ENCODE measurements at places on chromosomes 4 and X.
A peak's percentile ranks its signal among the peaks of the same experiment; 100 is the strongest.

DNA sequence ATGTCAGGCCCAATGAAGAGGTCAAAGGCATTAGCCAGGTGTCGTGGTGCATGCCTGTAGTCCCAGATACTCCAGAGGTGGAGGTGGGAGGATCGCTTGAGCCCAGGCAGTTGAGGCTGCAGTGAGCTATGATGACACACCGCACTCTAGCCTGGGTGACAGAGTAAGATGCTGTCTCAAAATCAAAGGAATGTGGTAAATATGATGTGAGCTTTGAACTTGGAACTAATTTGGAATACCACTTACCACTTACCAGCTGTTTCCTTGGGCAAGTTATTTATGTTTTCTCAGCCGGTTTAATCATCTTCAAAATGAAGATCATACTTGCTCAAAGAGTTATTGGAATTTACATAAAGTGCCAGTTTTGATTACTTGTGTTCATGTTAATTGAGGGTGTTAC, 23.8 kb upstream of the SEPSECS start:
- no peak for DNase-seq

DNA sequence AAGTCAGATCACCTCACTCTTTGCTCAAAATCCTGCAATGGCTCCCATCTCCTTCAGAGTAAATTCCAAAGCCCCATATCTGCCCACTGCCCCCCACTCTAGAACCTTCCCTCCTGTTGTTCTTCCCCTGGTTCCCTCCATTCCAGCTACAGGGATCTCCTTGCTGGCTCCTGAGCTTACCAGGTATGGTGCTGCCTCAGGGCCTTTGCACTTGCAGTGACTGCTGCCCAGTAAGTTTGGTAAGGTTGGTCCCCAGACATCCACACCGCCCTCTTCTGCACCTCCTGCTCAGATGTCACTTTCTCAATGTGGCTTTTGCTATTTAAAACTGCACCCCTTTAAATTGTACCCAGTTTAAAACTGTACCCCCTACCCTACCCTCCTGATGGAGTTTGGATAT, 7.8 kb upstream of the MAN2B2 start:
- no peak for DNase-seq

DNA sequence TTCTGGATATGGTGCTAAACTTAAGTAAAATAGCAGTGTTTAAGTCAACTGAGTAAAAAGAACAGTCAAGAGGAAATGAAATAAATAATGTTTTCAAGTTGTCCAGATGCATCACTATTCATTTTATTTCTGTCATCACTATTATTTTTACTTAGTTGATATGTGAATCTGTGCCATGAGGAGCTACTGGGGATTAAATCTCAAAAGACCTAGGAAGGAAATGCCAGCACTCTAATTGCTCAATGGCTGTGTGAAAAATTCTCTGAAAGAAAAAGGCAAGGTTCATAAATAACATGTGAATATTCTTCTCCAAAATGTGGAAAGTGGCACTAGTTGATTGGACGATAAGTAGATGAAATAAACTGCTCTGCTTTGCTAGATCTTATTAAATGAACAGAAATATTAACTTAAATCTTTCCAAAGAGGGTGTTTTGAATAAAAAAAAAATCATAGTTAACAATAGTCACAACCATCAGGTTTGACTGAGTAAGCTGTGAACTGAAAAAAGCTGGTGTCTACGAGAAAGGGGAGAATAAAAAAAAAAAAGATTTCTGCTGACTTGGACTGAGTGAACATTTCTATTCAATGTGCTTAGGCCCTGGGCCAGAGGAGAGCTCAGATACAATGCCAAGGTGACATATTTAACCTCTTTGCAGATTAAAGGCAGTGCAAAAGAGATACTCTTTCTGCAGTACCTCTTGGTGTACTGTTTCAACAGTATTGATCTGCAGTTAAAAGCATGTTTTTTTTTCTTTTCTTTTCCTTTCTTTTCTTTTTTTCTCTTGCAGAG, 1.6 kb downstream of the SPARCL1 start:
- no peak for DNase-seq

- peak; percentile 38 for DNase-seq
Measured at GRCh38 chr4:127586922-127587571, 45.7 kb upstream of the INTU start.

Measured in HCT116 (cell line).